ENCODE measurements at places on chromosomes 1 and 21.

DNA sequence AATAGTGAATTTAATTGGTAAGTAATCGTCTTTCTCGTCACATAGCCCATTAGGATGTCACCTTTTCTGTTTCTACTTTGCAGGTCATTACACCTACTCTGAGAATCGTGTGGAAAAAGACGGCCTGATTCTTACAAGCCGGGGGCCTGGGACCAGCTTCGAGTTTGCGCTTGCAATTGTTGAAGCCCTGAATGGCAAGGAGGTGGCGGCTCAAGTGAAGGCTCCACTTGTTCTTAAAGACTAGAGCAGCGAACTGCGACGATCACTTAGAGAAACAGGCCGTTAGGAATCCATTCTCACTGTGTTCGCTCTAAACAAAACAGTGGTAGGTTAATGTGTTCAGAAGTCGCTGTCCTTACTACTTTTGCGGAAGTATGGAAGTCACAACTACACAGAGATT is 23.3 kb downstream of the PARK7 start:
- DNase-seq, result no peak

- no peak for DNase-seq
These were observed 87.5 kb upstream of the RHOU start for GRCh38 chr1:228647523-228648444.

DNA sequence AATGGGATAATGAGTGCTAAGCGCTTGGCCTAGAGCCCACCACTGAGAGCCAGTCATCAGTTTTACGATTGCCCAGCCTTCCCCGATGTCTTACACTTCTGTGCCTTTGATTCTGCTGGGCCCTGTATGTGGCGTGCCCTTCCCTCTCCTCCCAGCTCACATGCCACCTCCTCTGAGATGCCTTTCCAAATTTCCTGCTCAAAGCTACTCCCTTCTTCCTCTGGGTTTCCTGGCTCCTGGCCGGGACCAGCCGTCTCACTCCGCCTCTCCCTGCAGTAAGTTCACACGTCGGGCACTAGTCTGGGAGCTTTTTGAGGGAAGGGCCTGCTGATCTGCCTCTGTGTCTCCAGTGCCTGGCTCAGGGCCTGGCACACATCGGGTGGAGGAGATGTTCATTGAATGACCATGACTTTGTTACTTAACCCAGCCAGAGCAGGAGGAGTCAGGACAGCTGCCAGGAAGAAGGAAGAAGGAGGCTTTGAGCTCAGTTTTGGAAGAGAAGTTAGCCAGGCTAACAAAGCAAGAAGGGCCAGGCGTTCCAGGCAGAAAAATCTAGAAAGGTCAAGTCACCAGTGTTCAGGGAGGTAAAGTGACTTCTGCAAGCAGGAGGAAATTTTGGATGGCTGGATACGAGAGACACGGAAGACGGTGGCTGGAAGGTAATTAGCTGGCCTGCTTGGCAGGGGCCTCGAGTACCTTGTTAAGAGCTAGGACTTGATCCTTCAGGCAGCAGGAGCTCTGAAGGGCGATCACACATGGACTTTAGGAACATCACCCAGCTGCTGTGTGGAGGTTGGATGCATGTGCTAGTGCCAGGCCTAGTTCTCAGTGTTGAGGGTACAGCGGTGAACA is 63.6 kb downstream of the EPHB2 start:
- DNase-seq, result peak; percentile 81

DNA sequence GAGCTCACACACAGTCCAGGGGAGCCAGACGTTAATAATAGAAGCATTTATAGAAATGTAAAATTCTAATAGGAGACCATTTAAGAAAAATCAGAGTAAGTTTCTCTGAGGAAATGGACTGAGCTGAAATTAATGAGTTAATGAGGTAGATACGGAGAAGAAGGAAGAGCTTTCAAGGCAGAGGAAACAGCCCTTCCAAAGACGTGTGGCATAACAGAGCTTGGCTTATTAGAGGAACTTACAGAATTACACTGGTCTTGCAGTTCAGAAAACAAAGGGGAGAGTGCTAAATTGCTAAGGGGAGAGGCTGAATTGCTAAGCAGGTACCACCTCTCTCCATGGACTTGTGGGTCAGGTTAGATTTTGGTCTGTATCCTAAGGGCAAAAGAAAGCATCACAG is 8.2 kb upstream of the PIGK start:
- no peak for DNase-seq

DNA sequence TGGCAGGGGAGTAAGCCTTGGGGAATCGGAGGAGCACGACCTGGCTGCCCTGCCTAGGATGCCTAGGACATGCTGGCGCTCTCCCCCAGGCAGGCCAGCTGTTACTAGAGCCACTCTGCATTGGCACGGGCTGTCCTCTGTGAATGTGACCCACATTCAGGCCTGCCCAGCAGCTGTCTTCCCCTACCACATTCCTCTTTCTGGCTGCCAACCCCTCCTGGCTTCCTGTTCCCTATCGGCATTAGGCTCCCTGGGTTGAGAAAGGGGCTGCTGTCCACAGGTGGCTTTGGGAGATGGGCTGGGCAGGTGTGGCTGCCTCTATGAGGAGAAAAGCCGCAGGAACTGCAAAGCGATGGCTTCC is 2.3 kb upstream of the NFASC start:
- DNase-seq, result no peak

GRCh38 chr1:17916702-17917101 is 161.6 kb downstream of the ACTL8 start:
- DNase-seq, result no peak

DNA sequence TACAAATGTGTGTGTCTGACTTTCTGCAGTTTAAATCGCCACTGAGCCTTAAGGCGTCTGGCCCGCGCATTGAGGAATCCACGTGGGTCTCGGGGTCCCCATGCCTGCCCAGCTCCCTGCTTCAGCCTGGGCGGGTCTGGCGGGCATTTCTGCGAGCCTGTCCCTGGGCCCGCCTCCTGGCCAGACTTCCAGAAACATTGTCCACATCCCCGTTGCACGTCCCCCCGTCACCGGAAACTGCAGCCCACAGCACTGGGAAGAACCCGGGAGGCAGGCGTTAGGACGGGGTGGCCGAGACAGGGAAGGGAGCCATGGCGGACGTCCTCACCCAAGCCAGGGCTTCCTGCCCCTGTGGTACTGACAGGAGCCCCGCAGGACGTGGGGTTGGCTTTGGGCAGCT is 113.1 kb upstream of the COL6A1 start:
- no peak for DNase-seq

- no peak for DNase-seq
These were observed 37.4 kb downstream of the UBE4B start for GRCh38 chr1:10070206-10070605.

DNA sequence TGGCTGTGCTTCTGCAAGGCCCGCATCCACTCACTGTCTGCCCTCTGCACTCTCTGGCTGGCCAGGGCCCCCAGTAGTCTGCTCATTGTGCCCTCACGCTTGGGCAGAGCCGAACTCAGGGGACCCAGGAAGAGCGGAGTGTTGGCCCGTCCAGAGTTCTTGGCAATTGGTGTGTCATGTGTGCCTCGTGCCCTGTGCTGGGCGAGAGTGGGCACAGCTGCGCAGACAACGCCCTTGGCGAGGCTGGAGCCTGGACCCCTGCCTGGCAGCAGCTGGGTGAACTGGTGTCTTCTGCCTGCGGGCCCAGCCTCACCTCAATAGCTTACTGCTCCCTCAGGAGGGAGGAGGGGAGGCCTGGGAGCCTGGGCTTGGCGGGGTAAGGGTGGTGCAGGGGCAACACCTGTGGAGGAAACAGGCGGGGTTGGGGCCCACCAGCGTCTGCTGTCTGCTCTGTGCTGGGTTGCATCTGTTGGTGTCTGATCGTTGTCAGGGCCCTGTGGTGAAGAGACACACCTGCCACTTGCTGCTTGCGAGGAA is 2.1 kb downstream of the GUK1 start:
- no peak for DNase-seq

DNA sequence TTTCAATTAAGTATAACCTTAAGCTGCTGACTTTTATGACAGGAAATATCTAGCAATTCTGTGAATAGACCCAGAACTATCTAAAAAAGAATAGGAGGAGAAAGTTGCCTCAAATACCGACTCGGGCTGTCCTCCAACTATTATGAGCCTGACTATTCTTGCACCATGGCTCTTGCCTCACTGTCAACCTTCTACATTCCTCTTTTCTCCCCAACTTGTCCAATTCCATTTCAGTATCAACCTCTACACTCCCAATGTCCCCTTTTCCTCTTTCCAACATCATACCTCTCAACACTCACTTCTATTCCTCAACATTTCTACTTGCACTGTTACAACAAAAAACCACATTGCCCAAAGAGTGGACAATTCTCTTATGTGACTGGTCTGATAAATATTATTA is 2.3 kb downstream of the ZZZ3 start:
- no peak for DNase-seq

GRCh38 chr21:45634511-45635183 is 8.9 kb upstream of the PCBP3 start:
- no peak for DNase-seq

DNA sequence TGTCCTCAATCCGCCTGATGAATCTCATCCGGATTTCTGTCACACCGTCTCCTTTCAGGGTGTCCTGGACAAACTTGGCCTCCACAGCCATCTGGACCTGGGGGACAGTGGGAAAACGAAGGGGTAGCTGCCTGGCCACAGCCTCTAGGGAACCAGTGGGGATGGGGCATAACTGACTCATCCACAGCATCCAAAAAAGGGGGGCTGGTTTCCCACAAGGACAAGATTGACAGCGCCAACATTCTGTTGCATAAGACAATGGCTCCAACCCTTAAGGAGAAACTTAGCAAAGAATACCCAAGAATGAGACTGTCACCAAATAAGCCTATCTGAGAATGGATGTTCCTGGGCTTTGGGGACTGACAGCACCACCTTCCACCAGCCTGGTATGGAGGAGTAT is 12.1 kb downstream of the TRAPPC3 start:
- DNase-seq, result no peak

- DNase-seq, result no peak
These were observed 4.1 kb downstream of the TEX38 start for GRCh38 chr1:46675549-46676314.

GRCh38 chr1:220149742-220150141 is 55.8 kb downstream of the IARS2 start:
- DNase-seq, result no peak

- no peak for DNase-seq
These were observed 128.1 kb downstream of the SIPA1L2 start for GRCh38 chr1:232501854-232502253.
